T-helper 2 cell treated with Interferon-gamma antibody and Interleukin-4, amounts not matched to agents 100 ng/mL and 5 ng/mL, for 36 hours (primary cell): ENCODE measurements at places on chromosomes 1 and 21. TPM values are rescaled to one million over a fixed set of nuclear protein-coding genes. Genes with fewer than 3 reads are reported as not detected.

DCST1 gene
- total RNA-seq: not detected in 2 replicates

RAB42 gene
- total RNA-seq: 0.09 and 0.14 TPM in 2 replicates

S100A1 gene
- total RNA-seq: not detected in 2 replicates

ATG4C gene
- total RNA-seq: 8.6 and 12.8 TPM in 2 replicates

PHACTR4 gene
- 32.1 and 32.4 TPM in 2 replicates for total RNA-seq

SLC35F3 gene
- total RNA-seq: 3.4 and 4.0 TPM in 2 replicates

KRTAP7-1 gene
- total RNA-seq: not detected in 2 replicates

LCE2B gene
- not detected in 2 replicates for total RNA-seq

NPHS2 gene
- total RNA-seq: not detected in 2 replicates

CYP2J2 gene
- 1.0 and 1.1 TPM in 2 replicates for total RNA-seq

RPE65 gene
- not detected in 2 replicates for total RNA-seq

RIPK4 gene
- not detected in 2 replicates for total RNA-seq

VWA5B1 gene
- not detected in 2 replicates for total RNA-seq

TMPRSS15 gene
- total RNA-seq: not detected in 2 replicates

TNNT2 gene
- not detected in 2 replicates for total RNA-seq

MROH7 gene
- 0.18 and 0.27 TPM in 2 replicates for total RNA-seq

KCNJ10 gene
- not detected in 2 replicates for total RNA-seq
